ENCODE measurements at places on chromosomes 4 and X.
A peak's percentile ranks its signal among the peaks of the same experiment; 100 is the strongest.

GRCh38 chr4:69095301-69095731 lies 958 bp upstream of the UGT2B7 start:
- DNase-seq, result peak; percentile 75

GRCh38 chr4:106238820-106239420 lies 77.1 kb downstream of the TBCK start:
- peak; percentile 45 for DNase-seq

DNA sequence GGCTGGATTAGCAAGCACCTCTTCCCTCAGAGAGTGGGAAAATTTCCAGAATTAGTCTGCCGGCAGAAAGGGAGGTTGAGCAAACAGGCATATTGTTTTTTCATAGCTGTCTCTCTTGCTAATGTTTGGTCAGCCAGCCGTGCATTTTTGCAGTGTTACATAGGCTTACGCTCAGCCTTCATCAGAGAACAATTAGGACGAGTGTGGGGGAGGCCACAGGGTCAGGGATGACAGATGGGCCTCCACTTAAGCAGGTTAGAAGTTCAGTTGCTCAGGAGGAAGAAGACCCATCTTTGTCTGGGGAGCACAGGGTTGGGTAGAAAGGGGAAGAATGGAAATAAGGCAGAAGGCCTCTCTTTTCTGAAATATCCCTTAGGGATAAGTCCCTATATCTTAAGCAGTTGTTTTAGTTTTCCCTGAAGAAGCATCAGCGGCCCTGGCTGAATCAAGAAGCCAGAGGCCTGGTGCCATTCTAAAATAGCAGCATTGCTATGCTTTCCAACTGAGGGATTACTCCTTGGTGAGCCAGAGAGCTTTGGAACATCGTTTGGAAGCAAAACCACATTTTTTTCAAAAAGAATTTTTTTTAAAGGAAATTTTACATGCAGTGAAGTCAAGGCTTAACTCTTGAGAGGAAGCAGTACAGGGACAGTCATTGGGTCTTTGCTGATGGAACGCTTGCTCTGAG lies 118.8 kb downstream of the SMIM20 start:
- DNase-seq, result peak; percentile 67

GRCh38 chr4:633976-634598 lies 8.7 kb downstream of the PDE6B start:
- no peak for DNase-seq

GRCh38 chrX:131397891-131398290 lies 108.8 kb upstream of the IGSF1 start:
- no peak for DNase-seq

DNA sequence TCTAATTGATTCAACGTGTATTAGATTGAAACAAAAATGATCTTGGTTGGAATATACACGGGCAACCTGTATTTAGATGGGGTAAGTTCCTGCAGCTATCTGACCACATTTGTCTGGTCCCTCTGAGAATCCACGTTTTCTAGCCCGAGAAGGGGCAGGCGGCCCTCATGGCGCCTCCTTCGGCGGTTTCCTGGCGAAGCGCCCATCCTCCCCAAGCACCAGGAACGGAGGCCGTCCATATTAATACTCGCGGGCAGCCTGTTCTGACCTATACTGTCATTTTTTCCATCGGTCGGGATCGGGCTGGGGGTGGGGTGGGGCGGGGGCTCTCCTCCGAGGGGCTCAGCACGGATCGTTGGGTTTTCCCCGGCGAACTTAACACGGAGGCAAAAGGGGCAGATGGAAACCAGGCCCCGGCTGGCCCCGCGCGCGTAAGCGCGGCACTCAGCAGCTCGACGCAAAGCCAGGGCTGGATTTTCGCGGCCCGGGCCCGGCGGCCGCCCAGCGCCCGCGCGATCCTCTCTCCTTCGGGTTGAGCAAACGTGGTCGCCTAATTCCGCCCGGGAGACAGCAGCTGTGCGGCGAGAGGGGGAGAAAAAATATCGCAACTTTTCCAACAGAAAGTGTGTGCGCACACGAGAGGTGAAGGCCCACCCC lies 77.2 kb upstream of the BCOR start:
- no peak for DNase-seq

GRCh38 chr4:122712782-122713181 lies 19.7 kb upstream of the BBS12 start:
- DNase-seq, result no peak

- no peak for DNase-seq
Observed at GRCh38 chr4:80921441-80921840, 109.1 kb upstream of the BMP3 start.
